Forelimb muscle (tissue), 1 donor: ENCODE measurements at places on chromosomes 11 and 22.
A peak's percentile ranks its signal among the peaks of the same experiment; 100 is the strongest.

- no peak for DNase-seq
Measured at GRCh38 chr11:104764710-104765045, 133.6 kb downstream of the CASP12 start.

- no peak for DNase-seq
Measured at GRCh38 chr22:29306175-29306834, at the start of gene GAS2L1. Gene GAS2L1, plus strand, starts transcription at chr22:29306650. Its CDS starts 1,456 bp downstream, at chr22:29308106.

DNA sequence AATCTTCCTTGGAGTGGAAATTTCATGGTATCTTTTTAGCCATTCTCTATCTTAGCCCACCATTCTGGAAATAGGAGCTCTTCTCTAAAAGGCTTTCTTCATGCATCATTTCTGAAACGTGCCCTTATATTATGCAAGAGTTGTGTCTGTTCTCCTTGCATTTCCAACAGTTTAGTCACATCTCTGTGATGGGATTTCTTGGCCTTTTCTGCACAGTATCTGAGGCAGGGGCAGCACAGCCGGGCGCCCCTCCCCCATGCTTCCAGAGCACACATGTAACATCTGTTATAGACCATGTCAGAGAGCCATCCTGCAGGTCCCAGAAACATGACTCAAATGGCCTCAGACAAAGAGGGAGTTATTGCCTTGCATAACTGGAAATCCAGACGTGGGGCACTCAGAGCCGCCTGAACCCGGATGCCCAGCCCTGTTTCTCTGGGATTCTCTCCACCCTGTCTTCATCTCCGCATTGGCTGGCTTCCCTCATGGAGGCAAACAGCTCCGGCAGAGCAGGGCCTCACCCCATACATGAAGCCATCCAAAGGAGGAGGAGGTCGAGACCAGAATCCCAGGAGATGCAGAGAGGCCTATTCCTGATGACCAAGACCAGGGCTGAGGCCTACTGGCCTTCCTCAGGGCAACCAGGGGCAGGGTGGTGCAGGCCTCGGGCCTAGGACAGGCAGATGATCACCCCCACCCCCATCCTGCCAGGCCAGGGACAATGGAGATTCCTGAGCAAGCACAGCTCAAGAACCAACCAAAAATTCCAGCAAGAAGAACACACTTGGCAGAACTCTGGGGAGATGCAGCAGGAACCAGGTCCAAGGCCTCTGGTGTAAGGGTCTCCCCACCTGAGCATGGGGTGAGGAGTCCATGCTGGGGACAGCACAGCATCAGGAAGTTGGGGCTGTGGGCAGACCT, 61.3 kb downstream of the IGLL5 start:
- DNase-seq: no peak

DNA sequence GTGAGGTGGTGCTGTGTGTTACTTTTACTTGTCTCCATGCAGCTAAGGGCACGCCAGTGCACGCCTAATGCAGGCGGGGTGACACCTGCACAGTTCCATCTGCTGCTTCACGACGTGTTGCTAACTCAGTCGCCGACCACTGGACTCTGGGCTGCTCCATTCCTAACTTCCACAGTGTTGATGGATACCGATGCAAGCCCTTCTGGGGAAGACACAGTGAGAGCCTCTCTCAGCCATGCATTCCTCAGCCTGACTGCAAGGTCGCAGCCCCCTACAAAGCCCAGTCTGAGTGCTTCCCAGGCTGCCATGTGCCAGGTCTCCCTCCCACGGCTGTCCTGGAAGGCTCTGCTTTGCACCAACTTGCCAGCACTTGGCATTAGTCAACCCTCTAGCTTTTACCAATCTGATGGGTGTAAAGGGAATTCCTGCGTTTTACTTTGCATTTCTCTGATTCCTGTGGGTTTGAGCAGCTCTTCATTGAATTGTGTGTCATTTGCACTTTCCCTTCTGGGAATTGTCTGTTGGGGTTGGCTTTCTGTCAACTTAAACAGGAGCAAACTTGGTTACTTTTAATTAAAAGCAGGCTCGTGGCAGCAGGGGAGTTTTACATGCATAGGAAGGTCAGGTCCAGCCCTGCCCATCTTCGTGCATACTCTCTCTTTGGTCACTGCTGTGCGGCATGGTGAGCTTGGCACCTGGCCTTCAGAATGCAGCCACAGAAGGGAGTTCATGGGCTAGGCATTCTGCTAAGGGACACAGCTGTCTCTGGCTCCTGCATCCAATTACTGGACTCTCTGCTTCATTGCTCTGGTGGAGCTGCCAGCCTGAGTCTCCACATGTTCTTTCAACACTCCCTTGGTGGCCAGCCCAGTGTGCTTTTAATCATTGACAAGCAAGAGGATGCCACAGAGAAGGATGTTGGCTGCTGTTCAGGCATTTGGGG, 34.6 kb upstream of the SHANK2 start:
- DNase-seq: peak; percentile 16

- no peak for DNase-seq
Measured at GRCh38 chr11:88012456-88012855, 162.8 kb downstream of the RAB38 start.

GRCh38 chr11:87239001-87239400, 201.3 kb downstream of the TMEM135 start:
- no peak for DNase-seq

DNA sequence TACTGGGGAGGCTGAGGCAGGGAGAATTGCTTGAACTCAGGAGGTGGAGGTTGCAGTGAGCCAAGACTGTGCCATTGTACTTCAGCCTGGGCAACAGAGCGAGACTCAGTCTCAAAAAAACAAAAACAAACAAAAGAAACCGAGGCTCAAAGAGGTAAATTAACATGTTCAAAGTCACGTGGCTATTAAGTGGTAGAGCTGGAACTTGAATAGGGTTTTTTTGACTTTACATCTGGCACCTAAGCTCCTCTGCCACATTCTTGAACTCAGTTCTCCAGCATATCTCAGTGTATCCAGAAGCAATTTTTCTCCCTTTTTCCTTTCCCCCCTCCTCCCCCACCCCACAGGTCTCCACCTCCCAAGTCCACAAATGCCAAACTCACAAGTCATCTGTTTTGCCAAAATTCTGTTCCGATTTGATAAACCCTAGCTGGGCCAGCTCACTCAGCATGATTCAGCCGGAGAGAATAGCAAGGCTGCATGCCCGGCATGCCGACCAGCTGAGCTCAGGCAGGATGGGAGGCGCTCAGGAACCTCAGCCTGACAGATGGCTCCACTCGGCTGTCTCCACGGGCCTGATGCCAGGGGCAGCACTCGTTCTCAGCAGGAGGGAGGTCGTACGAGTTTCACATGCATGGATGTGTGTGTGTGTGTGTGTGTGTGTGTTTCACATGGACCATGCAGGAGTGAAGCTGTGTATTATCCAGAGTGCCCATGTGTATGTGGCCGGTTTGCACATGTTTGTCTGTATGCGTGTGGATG, 63.2 kb upstream of the RRAS2 start:
- peak; percentile 44 for DNase-seq

DNA sequence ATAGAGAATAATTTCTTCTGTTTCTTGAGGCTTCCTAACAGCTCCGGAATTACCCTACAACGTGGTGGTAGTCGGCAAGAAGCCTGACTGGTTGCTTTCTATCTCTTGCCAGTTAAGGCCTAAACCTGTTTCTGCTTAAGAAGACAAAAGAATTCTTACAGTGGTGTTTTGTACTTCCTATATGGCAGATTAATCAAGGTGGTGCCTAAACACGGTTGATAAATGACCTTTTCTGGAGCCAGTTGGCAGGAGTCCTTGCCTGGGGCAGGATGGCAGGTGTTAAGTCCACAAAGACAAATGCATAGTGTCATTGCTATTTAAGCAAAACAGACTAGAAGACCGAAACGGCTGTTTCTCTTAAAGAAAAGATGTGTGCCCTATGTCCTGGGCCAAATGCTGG, 9.9 kb downstream of the GVQW3 start:
- no peak for DNase-seq

GRCh38 chr11:2133241-2134021, 5.8 kb downstream of the IGF2 start:
- no peak for DNase-seq
